ENCODE measurements at places on chromosomes 7 and 10. TPM values are rescaled to one million over a fixed set of nuclear protein-coding genes. Genes with fewer than 3 reads are reported as not detected.

Gene LIPK
- not detected for total RNA-seq

Gene SNX10
- total RNA-seq = 5.6 TPM

Gene ANKRD61
- total RNA-seq = not detected

Gene MYL10
- not detected for total RNA-seq

- no peaks in the 10 kb centered on the region for H3K27me3 ChIP-seq
- H3K4me1 ChIP-seq = peaks cover 12% of the 10 kb centered on the region
- H3K27ac ChIP-seq = no peak overlapping the region
- H3K4me3 ChIP-seq = no peak overlapping the region
Measured at GRCh38 chr10:79065091-79065551, 3.6 kb upstream of the ZMIZ1 start.

GRCh38 chr7:34622771-34623250, 35.2 kb upstream of the NPSR1 start:
- no peaks in the 10 kb centered on the region for H3K36me3 ChIP-seq
- DNase-seq = no peak
- H3K27ac ChIP-seq = no peak overlapping the region
- no peaks in the 10 kb centered on the region for H3K27me3 ChIP-seq
